ENCODE measurements at places on chromosomes 12 and 14.

GRCh38 chr12:65067383-65067782 is 53.7 kb downstream of the WIF1 start:
- no peak for DNase-seq

GRCh38 chr14:74785056-74785613 is 22.0 kb downstream of the YLPM1 start:
- DNase-seq: no peak

GRCh38 chr12:52605542-52605941 is 4.3 kb upstream of the KRT72 start:
- no peak for DNase-seq

GRCh38 chr12:38222011-38222410 is 94.6 kb upstream of the ALG10B start:
- no peak for DNase-seq

GRCh38 chr12:50258167-50258551 is 25.2 kb downstream of the LIMA1 start:
- DNase-seq: no peak

- DNase-seq: no peak
These were observed 1.6 kb downstream of the STXBP6 start for GRCh38 chr14:25048170-25049016.

DNA sequence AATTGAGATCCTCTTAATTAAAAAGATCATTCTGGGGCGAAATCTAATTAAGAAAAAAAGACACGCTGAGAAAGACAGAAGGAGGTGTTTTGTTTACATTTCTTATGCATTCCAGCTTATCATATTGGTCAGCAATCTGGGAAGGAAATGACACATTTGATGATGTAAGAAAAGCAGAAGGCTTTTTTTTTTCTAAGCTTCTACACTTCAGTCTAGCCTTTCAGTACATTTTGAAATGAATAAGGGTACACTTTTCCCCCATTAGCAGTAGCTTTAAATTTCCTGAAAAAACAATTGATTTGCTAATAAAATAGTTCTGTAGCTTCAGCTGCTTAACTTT is 5.9 kb upstream of the GSC start:
- no peak for DNase-seq

- DNase-seq: peak; percentile 26
These were observed 1.8 kb downstream of the FBXL14 start for GRCh38 chr12:1592444-1593173.

- no peak for DNase-seq
These were observed 29.0 kb upstream of the MED13L start for GRCh38 chr12:116306506-116306905.

DNA sequence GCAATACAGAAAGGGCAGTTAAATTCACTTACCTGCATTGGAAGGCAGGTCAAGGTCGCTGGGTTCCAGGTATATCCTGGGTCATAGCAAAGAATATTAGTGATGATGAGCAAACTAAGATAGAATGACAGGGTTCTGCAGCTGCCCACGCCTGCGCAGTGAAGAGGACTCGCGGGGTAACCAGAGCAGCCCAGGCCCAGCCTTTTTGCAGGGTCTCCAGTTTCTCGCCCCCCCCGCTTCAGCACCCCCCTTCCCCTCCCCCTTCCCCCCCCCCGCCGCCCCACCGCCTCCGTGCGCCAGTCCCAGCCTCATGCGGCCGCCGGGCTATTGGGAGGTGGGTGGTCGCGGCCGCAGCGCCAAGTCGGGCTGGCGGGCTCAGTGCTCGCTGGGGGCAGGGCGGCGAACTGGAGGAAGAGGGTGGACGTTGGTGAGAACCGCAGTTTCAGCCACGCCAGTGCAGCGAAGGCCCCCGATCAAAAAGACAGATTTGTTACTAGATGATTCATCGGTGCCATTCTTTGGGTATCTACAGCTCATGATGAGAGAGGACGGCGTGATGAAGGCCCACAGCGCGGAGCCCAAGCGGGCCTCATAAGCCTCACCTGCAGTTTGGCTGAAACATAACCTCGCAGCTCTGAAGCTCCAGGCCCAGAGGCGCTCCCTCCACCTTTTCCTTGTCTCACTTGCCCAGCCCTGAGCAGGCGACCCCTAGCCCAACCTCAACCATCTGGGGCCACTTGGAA is 20.2 kb downstream of the SLC2A3 start:
- DNase-seq: no peak

- peak; percentile 28 for DNase-seq
These were observed 39.8 kb downstream of the IFNG start for GRCh38 chr12:68119724-68120211.

DNA sequence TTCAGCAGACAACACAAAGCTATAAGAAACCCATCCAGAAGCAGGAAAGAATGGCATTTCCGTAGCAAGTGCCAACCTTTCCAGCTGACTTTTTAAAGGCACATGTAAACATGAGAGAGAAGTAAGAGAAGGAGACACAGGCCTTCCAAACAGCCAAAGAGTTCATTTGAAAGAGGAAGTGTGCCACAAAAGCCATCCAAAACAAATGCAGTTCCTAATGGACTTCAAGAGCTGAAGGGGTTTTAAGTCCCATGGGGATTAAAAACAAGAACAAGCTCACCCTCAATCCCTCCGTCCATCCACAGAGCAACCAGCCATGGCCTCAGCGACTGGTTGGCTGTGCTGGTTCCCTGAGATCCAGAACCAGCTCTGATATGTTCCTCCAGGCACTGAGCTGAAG is 4.5 kb upstream of the DPF3 start:
- DNase-seq: no peak

DNA sequence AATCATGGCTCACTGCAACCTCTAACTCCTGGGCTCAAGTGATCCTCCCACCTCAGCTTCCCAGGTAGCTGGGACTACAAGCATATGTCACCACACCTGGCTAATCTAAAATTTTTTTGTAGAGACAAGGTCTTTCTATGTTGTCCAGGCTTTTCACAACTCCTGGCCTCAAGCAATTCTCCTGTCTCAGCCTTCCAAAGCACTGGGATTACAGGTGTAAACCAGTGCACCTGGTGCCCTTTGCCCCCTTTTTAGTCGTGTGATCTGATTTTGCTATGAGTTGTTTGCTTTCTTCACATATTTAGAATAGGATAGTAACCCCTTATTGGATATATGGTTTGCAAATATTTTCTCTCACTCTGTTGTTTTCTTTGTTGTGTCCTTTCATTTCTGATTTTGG is 1.7 kb upstream of the RAD52 start:
- DNase-seq: peak; percentile 8

DNA sequence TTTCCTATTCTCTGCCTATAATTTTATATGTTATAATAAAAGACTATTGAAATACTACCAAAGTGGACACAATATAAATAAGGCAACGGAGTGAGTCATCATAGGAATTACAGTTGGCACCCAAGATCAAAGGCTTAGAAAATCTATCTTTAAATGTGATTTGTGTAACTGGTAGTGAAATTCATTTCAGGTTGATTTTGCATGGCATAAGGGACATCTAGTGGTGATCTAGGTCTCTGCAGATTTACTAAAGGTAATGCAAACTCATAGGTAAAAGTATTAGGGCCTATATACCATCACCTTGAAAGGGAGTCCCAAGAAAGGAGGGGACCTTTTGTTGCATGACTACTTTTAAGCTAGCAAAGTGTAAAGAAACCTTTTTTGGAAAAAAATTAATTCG is 527.2 kb downstream of the NRXN3 start:
- peak; percentile 31 for DNase-seq

DNA sequence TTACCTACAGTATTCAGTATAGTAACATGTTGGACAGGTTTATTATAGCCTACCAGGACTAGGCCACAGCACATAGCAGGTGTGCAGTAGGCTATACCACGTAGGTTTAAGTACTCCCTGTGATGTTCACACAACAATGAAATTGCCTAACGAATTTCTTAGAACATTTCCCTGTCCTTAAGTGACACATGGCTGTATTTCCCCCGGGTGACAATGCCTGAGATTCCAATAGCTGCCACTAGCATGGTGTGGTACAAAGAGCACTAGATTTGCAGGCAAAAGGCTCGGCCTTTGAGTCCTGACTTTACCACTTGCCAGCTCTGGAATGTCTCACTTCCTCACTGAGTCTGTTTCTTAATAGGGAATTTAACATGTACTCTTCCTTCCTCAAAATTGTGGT is 19.7 kb downstream of the PTPN21 start:
- DNase-seq: peak; percentile 49

DNA sequence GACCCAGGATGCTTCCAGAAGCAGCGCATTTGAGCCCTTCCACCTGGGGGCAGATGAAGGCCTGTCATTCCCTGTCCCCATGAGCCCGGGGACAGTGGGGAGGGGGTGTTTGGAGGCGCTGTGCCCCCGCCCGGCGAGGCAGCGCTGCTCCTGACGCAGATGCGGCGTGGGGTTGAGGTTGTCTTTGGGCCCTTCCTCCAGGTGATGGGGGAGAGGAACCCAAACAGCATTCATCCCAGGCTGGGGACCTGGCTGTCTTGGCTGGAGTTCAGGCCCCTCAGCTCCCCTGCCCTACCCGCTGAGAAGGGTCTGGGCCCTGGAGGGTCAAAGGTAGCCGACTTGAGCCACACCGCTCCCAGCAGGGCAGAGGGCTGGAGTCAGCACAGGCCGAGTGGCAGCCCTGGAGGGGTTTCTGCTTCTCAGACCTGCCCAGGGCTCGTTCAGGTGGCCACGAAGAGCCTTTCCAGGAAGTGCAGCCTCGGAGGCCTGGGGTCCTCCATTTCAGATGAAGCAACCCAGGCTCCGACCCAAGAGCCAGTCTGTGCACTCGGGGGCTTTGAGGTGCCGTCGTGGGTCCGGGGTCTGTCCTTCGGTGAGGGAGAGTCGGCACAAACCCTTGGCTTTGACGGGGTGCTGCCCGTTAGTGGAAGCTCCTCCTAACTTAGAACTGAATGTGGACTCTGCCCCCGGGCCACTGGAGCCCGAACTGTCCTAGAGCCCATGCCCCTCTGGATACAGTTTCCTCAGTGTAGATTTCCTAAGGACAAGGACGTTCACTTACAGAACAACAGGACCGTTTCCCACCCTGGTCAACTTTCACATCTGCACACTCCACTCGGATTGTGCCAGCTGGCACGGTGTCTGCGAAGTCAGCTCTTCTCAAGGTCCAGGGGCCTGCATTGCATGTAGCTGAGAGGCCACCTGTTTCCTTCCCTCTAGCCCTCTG is 16.1 kb downstream of the ACADS start:
- no peak for DNase-seq

DNA sequence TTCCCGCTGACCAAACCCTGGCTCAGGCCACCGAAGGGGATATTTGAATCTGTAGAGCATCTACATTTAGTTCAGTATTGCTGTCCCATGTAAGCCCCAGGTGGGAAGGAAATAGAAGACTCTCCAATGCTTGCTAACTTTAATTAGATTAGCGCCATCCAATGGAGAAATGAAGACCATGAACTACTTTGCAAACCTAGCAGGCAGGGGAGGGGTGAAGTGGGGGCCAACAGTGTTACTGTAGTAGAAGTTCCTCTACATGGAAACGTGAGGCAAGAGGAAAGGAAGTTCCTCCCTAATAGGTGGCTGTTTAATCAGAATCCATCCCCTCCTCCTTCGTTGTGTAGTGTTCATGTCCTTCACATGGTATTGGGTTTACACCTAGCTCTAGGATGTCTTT is 9.3 kb upstream of the DENND5B start:
- DNase-seq: no peak

DNA sequence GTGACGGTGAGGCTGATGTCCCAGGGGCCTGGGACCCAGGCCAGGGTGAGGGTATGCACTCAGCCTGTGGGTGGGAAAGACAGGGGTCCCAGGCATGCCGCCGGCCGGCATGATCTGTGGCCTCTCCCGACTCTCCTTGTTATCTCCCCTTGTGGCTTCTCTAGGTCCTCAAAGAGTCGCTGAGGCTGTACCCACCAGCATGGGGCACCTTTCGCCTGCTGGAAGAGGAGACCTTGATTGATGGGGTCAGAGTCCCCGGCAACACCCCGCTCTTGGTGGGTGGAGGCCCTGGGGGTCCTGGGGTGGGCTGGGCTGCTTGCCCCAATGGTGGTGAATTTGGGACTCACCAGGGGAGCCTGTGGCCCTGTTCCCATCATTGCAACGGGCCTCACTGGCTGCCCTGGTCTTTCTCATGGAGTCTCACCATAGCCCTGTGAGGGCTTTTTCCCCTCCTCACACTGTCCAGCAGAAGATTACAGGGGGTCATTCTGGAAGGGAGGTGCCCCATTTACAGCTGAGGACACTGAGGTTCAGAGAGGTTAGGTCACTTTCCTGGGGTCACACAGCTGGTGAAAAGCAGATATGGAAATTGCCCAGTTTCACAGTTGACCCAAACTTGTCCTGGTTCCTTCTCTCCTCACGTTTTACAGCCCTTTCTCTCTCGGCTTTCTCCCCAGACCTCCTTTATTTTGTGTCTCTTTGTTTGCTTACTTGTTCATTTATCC is 37.9 kb downstream of the CYP46A1 start:
- no peak for DNase-seq

DNA sequence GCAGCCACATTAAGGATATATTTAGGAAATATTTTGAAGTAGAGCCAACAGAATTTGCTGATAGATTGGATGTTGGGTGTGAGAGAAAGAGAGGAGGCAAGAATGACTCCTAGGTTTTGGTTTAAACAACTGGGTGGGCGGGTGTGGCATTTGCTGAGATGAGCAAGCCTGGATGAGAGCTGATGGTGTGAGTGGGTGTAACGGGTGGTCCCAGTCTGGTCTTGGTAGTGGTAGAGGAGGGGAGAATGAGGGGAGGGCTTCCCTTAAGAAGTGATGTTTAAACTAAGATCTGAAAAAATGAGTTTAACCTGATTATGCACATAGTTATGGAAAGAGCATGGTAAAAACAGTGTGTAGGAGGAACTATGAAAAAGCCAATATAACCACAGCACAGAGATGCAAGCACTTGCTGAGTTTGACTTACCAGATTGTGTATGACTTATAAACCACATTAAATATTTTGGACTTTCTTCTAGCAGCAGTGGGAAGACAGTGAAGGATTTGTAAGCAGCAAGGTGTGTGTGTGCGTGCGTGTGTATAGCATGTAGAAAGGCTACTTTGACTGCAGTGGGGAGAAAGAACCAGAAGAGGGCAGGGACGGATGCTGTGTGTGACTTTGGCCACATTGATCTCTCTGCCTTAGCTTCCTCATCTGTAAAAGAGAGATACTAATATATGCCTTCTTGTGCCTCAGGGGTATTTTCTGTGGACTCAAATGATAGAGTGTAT is 139.7 kb downstream of the PRIMA1 start:
- DNase-seq: peak; percentile 74

- DNase-seq: no peak
These were observed 98.3 kb downstream of the PTGER2 start for GRCh38 chr14:52412426-52412825.

GRCh38 chr12:92553389-92553788 is 149.4 kb upstream of the PLEKHG7 start:
- DNase-seq: no peak

DNA sequence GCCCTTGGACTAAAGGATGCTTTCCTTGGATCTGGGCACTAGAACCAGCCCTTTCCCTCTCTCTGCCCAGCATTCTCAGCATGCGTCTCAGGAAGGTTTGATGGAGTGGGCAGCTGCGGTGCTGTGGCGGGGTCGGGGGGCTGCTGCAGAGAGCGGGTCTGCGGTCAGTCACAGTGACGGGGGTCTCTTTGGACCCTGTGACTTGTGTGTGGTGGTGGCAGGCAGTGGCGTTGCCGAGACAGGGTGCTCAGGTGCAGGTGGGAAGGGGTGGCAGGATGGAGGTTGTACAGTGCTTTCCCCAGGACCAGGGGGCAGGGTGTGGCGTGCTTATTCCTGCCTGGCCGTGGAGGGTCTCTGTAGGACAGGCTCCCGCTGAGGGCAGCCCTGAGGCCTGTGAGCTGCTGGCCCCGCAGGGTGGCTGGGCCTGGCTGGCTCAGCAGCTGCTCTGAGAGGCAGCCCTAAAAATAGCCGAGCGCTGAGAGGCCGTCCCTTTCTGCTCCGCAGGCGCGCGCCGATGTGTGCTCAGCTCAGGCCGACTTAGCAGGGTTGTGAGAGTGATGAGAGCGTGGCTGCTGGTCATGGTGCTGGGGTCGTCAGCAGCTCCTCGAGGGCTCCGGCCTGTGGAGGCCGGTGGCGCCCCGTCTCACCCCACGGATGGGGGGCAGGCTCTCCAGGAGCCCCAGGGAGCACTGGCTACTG is 9.7 kb downstream of the PACS2 start:
- DNase-seq: no peak
